ENCODE measurements at places on chromosomes 2 and 18.

DNA sequence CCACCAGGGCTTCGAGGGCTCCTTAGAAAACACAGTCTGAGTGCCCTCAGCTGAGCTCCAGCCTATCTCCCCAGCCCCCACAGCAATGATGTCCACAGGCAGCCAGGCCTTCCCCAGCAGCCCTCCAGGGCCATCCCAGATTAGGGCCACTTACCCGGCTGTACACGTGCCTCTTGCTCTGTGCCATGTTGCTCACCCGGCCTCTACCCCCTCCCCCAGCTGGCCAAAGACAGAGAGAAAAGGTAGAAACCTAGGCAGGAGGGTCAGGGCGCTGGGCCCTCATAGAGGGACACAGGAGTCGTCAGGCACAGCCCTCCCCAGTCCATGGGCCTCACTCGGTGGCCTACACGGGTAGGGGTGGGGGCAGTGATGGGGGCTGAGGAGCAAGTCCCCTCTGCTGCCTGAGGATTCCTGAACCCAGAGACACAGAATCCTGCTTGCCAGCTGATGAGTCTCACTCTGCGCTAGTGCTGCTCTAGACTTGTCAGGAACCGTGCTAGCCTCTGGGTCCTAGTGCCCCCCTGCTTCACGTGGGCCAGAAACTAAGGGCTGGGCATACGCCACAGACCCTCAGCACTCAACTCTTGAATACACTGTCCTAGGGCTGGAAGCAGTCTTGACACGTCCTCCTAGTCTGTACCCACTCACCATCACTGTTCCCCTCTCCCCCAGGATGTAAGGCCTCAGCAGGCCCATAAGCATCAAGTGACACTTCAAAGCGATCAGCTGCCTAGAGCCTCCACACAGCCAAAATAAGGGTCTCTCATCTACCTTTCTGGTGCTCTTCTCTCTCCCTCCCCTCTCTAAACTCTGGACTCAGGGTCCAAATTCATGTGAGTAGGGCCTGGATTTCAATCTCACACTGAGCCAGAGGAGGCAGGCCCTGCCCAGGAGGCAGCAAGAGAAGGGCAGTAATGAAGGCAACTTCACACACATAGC, at the start of gene DCTN1:
TSS of gene DCTN1 (minus strand) at position 461 of the 939 bp plus-strand sequence. CDS start at position 187, 274 bp downstream.
- peak; percentile 86 for DNase-seq

GRCh38 chr2:62783679-62784078, 78.2 kb downstream of the EHBP1 start:
- DNase-seq, result no peak

DNA sequence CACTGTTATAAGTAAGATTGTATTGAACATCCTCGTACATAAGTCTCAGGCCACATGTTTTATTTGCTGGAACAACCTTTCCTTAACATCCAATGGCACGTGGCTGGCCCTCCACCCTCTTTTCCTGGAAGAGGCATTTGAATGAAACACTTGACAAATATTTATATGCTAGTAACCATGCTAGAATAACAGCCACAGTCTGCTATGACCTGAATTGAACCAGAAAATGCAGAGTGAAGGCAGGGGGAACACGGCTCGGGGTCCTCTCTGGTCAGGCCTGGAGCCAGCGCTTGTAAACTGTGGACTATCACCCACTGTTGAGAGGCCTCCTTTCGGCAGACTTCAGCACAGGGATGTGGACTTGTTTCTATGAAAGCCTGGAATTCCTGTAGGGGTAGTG, 198.2 kb upstream of the COPS8 start:
- no peak for DNase-seq

DNA sequence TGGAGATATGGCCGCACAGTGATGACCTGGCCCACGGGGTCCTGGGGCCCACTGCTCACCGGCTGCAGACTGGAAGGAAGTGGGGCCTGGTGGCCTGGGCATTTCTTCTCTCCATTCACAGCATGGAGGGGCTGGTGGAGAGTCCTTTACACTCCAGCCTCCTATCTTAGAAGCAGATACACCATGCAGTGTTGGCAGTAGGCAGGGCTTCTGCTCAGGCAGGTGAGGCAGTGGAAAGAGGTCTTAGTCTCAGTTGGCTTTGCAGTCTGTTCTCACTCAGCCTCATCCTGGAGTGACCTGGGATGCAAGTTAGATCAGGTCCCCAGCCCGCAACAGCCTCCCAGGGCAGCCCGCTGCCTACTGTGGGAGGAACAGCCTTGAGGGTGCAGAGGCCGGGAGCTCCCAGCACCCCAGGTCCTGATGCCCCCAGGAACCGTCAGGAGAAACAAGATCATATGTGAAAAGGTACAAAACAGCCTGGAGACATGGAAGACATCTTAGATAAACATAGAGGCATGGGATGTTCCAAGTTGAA, 45.8 kb upstream of the OTOS start:
- DNase-seq, result no peak

DNA sequence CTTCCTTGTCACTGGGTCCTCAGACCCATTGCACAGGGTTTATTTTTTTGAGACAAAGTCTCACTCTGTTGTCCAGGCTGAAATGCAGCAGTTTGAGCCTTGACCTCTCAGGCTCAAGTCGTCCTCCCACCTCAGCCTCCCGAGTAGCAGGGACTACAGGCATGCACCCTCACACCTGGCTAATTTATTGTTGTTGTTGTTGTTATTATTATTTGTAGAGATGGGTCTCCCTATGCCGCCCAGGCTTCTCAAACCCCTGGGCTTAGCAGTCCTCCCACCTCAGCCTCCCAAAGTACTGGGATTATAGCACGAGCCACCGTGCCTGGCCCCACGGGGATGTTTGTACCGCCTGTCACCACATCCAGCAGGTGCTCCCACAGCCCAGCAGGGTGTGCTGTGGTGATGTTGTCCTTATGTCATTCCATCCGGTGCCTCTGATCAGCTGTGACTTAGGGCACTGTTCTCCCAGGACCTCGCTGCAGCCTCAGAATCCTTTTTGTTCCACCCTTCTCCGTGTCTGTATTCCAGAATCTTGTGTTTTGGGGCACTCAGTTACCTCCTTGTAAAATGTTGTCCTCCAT, 182.3 kb downstream of the INO80D start:
- DNase-seq, result peak; percentile 60

GRCh38 chr2:26884486-26884885, 36.6 kb downstream of the DPYSL5 start:
- DNase-seq, result no peak

GRCh38 chr18:51110073-51110797, 80.2 kb downstream of the SMAD4 start:
- peak; percentile 96 for DNase-seq

- no peak for DNase-seq
Observed at GRCh38 chr2:79591281-79591680, 78.4 kb downstream of the CTNNA2 start.

DNA sequence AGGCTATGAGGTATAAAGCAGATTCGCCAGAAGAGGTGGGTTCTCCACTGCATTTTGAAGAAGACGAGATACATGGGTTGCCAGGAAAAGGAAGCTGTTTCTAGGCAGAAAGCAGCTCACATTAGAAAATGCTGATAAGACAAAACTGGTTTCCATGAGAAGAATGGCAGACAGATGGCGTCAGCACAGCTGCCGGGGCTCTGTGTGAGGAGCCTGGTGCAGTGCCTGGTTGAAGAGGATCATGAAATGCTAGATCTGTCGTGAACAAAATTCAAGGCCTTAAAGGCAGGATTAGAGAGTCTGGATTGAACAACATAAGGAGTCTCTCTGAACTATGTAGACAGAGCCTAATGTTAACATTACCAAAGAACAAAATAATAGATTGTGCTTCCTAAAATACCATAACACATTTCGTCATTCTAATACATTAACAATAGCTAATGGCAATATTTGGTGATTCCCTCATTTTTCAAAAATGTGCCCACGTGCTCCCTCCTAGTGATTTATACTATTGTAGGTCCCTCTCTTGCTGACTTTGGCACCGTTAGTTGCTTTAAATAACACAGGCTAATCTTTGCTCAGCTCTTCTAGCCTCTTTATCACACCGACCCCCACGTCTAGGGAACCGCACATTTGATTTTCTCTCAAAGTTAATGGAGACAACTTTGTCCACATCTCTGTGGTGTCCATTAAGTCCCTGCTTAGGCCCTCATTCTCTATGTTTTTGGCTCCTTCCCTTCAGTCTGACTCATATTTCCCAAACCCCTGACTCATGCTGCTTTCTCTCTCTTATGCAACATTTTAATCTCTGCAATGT, 38.2 kb downstream of the EFEMP1 start:
- no peak for DNase-seq

- DNase-seq, result no peak
Observed at GRCh38 chr2:206869824-206870495, 69.4 kb upstream of the CPO start.

- no peak for DNase-seq
Observed at GRCh38 chr2:75573145-75573878, 12.6 kb upstream of the EVA1A start.

DNA sequence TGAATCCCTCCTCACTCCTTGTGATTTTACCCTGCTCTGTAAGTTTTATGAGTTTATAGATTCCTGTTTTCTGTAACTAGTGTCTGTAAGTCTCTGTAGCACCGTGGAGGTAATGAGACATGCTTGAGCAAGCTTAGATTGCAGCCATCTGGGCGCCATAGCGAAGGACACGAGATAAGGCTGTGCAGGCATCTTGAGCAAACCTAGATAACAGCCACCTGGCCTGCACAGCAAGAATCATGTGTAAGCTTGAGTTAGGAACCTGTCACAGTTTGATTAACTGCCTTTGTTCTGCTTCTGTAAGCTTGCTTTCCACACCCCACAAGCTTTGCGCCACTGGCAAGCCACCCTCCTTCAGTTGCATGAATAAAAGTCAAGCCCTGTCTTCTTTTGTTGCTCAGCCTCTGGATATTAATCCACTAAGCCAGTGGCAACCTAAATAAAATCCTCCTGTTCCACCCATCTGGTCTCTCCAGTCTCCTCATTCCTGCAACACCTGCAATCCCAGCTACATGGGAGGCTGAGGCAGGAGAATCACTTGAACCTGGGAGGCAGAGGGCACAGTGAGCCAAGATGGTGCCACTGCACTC, 270.6 kb upstream of the RGPD4 start:
- no peak for DNase-seq

- no peak for DNase-seq
Observed at GRCh38 chr2:237102428-237102827, 16.7 kb downstream of the COPS8 start.

GRCh38 chr2:191598296-191598695, 79.6 kb upstream of the NABP1 start:
- DNase-seq, result no peak
